Lower lobe of right lung (tissue), 2 donors: ENCODE measurements at places on chromosomes 5 and 9.

- no peaks in the 10 kb centered on the region for H3K27me3 ChIP-seq
- H3K36me3 ChIP-seq: peaks cover 38% of the 10 kb centered on the region
- DNase-seq: peak; percentile 92
- peak within 1 kb of the TSS; percentile 76 for H3K4me3 ChIP-seq
- peaks cover 15% of the 10 kb centered on the region for H3K4me1 ChIP-seq
Measured at GRCh38 chr9:137077010-137077747, at the start of gene UAP1L1. Gene UAP1L1, plus strand, starts transcription at chr9:137077517. Its CDS starts 16 bp downstream, at chr9:137077533.

GRCh38 chr9:33049680-33050361, 24.7 kb downstream of the DNAJA1 start:
- H3K4me3 ChIP-seq: no peak overlapping the region
- H3K4me1 ChIP-seq: no peaks in the 10 kb centered on the region
- DNase-seq: no peak
- H3K27ac ChIP-seq: no peak overlapping the region
- H3K36me3 ChIP-seq: peaks cover 89% of the 10 kb centered on the region

DNA sequence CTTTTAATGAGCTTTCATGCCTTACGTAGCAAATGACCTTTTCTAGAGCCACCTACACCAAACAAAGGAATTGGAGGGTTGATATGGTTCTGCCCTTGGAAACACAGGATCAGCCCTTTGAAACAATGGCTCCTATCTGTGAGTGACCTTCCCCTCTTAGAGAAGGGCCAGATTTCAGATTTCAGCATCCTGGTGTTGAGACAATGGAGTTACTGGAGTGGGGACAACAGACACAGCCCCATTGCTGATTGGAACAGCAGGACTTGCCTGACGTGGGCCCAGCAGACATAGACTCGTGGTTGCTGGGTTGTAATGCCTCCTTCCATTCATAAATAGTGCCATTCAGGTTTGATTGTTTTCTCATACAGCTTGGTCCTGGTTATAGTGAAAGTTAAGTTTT, 96.0 kb downstream of the GALNT10 start:
- H3K4me1 ChIP-seq: peaks cover 47% of the 10 kb centered on the region
- no peak for DNase-seq
- no peaks in the 10 kb centered on the region for H3K36me3 ChIP-seq
- peak overlapping the region; percentile 64 for H3K27ac ChIP-seq
- H3K27me3 ChIP-seq: no peaks in the 10 kb centered on the region

- no peak overlapping the region for H3K4me3 ChIP-seq
- no peaks in the 10 kb centered on the region for H3K27me3 ChIP-seq
- DNase-seq: no peak
- no peaks in the 10 kb centered on the region for H3K36me3 ChIP-seq
Measured at GRCh38 chr9:138094028-138094427, 216.4 kb downstream of the CACNA1B start.

DNA sequence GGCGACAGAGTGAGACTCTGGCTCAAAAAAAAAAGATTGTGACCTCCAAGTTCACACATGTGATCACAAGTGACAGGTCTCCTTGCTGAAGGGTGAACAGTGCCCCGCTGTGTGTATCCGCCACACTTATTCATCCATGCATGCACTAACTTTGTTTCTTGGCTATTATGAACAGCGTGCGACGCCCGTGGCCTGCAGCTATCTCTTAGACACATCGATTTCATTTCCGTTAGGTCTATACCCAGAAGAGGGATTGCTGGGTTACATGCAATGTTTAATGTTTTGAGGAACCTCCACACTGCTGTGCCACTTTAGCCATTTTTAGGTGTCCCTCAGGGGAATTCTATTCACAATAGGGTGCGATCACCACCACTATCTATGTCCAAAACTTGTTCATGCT, 12.1 kb upstream of the EGFL7 start:
- peaks cover 28% of the 10 kb centered on the region for H3K4me1 ChIP-seq
- no peak for DNase-seq
- no peak overlapping the region for H3K4me3 ChIP-seq
- H3K36me3 ChIP-seq: no peaks in the 10 kb centered on the region

DNA sequence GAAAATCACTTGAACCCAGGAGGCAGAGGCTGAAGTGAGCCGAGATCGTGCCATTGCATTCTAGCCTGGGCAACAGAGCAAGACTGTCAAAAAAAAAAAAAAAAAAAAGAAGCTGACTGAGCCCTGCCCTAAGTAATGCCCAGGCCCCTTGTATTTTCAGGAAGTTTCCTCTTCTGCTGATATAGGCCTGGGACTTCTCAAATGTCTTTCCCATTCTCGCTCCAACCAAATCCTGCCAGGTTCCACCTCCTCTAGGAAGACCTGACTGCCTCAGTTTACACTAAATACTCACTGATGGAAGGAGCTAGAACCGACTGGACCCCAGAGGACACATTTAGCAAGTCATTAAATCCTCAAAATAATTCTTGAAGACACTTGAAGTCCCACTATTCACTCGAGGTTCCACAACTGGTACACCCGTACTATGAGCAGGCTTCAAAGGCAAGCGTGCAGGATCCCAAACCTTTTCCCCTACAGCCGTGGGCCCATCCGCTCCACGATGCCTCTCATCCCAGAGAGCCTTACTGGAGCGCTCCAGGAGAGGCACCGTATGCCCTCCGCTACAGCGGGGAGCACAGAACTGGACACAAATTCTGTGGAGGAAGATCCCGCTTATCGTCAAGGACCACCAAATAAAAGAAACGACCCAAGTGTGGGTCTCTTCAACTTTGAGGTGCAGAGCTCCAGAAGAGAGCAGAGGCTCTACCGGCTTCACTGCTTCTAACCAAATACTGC, 676 bp downstream of the NOL6 start:
- no peaks in the 10 kb centered on the region for H3K27me3 ChIP-seq
- H3K36me3 ChIP-seq: peaks cover 45% of the 10 kb centered on the region
- peaks cover 19% of the 10 kb centered on the region for H3K4me1 ChIP-seq
- H3K4me3 ChIP-seq: peak overlapping the region; percentile 92
- DNase-seq: no peak
- peak overlapping the region; percentile 73 for H3K27ac ChIP-seq

DNA sequence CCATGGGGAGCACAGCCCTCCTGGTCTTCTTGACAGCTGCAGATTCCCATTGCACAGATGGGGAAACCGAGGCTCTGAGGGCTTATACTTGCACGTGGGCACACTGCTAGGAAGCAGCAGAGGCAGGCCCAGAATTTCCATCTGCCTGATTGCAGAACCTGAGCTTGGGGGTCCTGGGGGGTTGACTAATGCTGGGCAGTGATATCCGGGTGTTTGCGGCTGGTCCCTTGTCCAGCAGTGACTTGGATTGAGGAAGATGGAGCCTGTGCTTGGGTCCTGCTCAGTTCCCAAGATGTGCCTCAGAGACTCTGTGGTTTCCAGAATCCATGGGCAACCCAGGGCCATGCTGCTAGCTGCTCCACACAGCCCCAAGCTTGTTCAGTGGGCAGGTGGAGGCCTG, 91.2 kb downstream of the PHF2 start:
- H3K4me3 ChIP-seq: no peak overlapping the region
- no peak overlapping the region for H3K27ac ChIP-seq
- H3K36me3 ChIP-seq: peaks cover 45% of the 10 kb centered on the region

GRCh38 chr5:61275841-61276240, 56.2 kb upstream of the ZSWIM6 start:
- H3K4me1 ChIP-seq: peaks cover 47% of the 10 kb centered on the region
- no peaks in the 10 kb centered on the region for H3K27me3 ChIP-seq
- H3K36me3 ChIP-seq: no peaks in the 10 kb centered on the region
- no peak overlapping the region for H3K4me3 ChIP-seq

- no peak overlapping the region for H3K27ac ChIP-seq
- H3K4me1 ChIP-seq: peaks cover 4% of the 10 kb centered on the region
- H3K27me3 ChIP-seq: no peaks in the 10 kb centered on the region
Measured at GRCh38 chr5:57319628-57320027, 145.8 kb downstream of the GPBP1 start.

GRCh38 chr9:118829334-118829733, 539.9 kb downstream of the BRINP1 start:
- no peak for DNase-seq
- no peaks in the 10 kb centered on the region for H3K27me3 ChIP-seq
- H3K27ac ChIP-seq: no peak overlapping the region
- no peaks in the 10 kb centered on the region for H3K4me1 ChIP-seq
- no peaks in the 10 kb centered on the region for H3K36me3 ChIP-seq
